ENCODE measurements at places on chromosomes 1 and 21.

- no peak for DNase-seq
Observed at GRCh38 chr1:117622726-117623125, 16.9 kb downstream of the TENT5C start.

GRCh38 chr1:10679496-10680220 lies 116.8 kb downstream of the CASZ1 start:
- DNase-seq: peak; percentile 30

DNA sequence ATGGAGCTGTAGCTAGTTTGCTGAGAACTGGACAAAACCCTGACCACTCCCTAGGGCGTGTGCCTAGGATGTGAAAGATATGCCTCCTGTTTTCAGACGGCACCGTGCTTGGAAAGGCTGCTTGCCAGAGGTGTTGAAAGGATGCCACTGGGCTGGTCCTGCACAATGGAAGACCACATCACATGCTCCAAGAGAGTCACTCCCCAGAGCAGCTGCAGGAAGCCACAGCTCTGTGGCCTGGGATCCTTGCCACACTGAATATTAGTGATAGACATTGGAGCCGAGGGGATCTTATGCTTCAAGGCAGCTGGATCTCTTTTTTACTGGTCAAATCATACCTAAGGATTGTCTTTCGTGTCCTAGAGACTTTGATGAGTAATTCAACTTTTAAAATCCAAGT lies 6.6 kb upstream of the APP start:
- no peak for DNase-seq

DNA sequence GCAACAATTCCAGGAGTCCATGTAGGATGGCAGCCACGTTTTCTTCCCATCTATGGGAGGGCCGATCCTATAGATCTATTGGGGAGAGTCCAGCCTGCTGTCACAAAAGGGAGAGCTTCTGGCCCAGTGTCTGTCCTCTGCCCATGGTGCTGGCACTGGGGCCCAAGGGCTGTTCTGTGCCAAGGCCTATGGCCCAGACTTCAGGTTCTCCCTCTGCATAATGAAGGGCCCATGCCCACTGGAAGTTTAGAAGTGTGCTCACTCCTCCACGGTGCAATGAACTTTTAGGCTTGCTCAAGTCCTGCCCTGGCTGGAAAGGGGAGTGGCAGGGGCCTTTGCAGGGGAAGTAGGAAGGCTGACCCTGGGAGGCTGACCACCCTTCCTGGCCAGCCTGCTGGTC lies 44.1 kb upstream of the ATP2B4 start:
- no peak for DNase-seq

- no peak for DNase-seq
Observed at GRCh38 chr1:6234502-6235295, 1.1 kb downstream of the ICMT start.

GRCh38 chr1:230749150-230749549 lies 2.0 kb downstream of the CAPN9 start:
- no peak for DNase-seq

DNA sequence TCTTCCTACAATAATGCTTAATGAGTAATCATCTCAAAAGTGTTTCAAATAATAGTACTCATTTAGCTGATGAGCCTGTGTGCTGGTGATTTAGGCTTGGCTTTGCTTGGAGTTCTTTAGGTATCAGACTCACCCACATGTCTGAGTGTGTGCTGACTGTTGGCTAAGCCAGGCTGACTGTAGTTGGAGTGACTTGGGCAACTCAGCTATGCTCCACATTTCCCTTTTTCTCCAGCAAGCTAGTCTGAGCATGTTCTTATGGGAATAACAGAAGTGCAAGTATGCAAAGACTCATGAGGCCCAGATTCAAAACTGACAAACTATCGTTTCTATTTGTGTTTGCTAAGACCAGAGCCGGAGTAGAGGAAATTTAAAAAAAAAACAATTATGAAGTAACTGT lies 99.0 kb upstream of the ADGRL4 start:
- DNase-seq: no peak

DNA sequence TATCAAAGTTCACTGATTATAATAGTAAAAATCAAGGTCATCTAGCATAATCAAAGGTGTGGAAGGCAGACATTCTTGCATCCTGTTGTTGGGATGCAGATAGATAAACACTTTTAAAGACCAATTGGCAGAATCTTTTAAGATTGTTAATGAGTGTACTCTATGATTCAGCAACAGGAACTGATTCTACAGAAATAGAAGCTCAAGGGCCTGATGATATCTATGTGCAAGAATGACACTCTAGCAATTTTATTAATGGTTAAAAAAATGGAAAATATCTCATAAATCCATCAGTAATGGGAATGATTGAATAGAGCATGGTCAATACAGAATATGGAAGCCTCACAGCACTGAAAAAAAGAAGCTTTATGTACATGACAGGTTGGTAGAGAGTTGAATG lies 2.2 kb upstream of the ATP1A4 start:
- DNase-seq: no peak

GRCh38 chr1:208027861-208028260 lies 116.9 kb upstream of the CD34 start:
- no peak for DNase-seq

- DNase-seq: peak; percentile 45
Observed at GRCh38 chr1:183996396-183996795, 41.1 kb downstream of the COLGALT2 start.

DNA sequence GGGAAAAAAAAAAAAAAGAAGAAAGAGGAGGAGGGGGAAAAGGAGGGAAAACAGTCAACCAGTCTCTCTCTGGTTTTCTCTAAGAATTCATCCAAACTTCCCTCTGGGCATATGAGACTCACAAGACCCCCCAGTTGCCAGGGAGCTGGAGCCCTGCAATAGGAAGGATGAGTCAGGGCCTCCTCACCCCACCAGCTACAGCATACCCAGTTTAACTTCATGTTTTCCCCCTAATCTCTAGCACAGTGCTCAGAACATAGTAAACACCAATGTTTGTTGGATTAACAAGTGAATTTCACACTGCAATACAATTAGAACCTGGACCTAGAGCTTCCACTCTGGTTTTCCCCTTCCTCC lies 7.8 kb downstream of the F11R start:
- no peak for DNase-seq

DNA sequence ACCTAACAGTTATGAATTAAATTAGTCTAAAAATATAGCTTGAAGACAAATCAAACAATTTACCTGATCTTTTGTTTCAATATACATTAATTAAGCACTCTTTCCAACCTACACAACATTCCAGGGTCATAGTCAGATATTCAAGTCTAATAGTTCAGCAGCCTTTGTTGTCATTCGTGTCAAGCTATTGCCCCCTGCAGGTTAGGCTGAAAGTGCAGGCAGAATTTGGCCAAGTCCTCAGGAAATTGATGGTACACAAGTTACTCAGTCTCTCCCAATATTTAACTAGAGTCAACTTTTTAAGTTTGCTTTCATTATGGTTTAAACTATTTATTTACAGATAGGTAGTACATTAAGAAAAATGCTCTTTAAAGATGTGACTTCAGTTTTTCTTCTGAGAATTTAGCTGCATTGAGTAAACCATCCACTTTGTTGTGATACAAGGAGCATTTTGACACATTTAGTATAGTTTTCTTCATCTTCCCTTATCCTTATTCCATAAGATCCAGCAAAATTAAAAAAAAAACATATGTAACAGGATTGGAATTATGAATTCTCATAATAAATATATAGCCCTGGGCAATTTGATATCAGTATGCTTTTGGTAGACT lies 130.3 kb upstream of the DPYD start:
- DNase-seq: peak; percentile 77

- peak; percentile 41 for DNase-seq
Observed at GRCh38 chr21:42156690-42157605, 62.0 kb upstream of the ABCG1 start.

DNA sequence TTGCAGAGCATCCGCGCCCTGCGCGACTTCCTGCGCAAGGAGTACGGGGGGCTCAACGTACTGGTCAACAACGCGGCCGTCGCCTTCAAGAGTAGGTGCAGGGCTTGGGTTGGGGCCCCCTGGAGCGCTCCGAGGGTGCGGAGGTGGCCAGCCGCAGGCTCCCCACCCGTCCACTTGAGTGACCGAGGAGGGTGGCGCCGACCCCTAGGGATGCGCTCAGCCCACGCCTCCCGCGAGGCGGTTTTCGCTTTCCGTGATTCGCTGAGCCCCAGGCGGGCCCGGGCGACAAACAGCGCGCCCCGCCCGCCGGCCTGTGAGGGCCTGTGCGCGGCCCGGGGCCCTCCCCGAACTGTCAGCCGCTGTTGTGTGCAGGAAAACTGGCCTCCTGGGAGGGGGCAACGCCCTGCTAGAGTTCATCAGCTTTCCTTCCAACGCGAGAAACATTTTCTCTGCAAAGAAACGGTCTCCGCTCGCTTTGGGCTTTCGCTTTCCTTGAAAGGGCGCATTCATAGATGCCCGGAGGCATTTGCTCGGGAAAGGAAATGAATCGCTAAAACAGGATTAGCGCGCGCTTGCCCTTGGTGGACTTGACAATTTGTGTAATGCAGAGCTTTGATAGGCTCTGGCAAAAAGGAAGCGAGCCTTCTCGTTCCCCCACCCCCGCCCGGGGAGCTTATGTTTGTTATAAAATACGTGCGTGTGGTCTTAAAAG lies 668 bp downstream of the CBR3 start:
- peak; percentile 92 for DNase-seq

DNA sequence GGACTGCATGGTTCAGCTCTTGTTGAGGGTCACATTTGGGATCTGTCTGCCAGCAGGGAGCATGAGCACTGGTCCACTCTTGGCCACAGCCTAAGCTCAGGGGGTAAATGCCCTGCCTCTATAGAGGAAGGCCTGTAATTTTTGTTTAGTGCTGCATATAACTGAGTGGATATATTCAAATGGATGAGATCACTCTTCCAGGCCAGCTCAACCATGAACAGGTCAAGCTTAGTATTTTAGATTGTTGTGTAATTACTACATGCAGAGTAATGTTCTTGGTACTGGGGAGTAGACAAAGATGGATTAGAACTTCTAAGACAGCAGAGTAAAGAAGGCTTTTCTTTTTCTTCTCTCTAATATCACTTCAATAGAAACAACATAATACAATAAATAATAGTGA lies 376.9 kb downstream of the GPATCH2 start:
- DNase-seq: peak; percentile 9

DNA sequence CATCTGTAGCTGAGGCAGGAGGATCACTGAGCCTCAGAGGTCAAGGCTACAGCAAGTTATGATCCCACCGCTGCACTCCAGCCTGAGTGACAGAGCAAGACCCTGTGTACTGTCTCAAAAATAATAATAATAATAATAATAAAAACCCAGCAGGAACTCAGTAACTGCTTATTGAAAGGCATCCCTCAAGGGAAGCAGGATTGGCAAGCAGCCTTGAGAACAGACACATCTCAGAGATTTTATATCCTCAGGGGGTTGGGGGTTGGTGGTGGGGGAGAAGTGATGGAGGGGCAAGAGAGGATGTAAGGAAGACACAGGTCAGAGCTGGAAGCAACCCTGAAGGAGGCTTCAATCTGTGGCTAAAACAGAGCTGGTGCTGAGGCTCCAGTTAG lies 29.6 kb downstream of the GNB1 start:
- no peak for DNase-seq

- no peak for DNase-seq
Observed at GRCh38 chr1:31447210-31447609, 34.2 kb downstream of the SERINC2 start.

- DNase-seq: no peak
Observed at GRCh38 chr1:111582644-111583618, 36.7 kb upstream of the RAP1A start.

GRCh38 chr1:92929461-92929860 lies 31.8 kb downstream of the DIPK1A start:
- no peak for DNase-seq

- no peak for DNase-seq
Observed at GRCh38 chr1:163083690-163084089, 14.5 kb downstream of the RGS4 start.

- no peak for DNase-seq
Observed at GRCh38 chr21:35658242-35658641, 402.1 kb downstream of the SETD4 start.

GRCh38 chr1:150161747-150162581 lies 12.2 kb downstream of the PLEKHO1 start:
- DNase-seq: no peak

GRCh38 chr1:63931468-63931867 lies 157.7 kb downstream of the ROR1 start:
- DNase-seq: no peak

- no peak for DNase-seq
Observed at GRCh38 chr1:1556505-1556904, 16.1 kb upstream of the TMEM240 start.

DNA sequence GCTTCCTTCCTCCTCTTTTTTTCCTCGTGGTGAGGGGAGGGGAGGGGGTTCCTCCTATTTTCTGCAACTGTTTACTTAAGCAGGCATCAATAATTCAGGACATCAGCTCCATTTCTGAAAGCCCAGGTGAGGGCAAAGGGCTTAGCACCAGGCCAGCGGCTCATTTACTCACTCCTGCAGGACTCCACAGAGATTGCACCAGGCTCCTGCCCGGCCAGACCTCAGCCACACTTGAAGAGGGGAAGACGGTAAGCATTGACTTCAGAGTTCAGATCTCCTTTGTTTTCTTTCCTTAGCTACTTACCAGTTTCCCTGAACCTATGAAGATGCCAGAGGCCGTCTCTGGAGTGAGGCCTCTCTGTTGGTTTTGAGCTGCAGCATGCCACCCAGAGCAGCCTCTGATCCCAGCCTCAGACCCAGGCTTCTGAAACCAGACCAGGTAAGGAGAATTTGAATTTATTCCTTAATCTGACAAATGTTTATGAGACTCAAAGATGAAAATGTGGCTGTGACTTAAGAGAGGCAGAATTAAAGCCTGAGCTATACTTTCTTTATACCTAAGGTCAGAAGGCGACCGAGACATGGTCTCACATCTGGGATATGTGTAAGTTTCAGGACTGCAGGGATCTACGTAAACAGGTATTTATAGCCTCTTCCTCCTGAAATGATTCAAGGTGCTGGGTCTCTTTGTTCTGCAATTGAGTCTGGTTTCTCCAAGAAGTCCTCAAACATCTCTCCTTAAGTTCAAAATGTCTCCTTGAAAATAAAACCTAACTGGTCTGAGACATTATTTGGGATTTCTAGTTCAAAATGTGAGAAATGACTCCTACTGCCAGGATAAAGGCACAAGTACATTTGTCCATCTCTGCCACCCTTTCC lies 272.5 kb upstream of the RUNX1 start:
- no peak for DNase-seq

GRCh38 chr1:161905269-161905884 lies 118.3 kb downstream of the OLFML2B start:
- DNase-seq: no peak

DNA sequence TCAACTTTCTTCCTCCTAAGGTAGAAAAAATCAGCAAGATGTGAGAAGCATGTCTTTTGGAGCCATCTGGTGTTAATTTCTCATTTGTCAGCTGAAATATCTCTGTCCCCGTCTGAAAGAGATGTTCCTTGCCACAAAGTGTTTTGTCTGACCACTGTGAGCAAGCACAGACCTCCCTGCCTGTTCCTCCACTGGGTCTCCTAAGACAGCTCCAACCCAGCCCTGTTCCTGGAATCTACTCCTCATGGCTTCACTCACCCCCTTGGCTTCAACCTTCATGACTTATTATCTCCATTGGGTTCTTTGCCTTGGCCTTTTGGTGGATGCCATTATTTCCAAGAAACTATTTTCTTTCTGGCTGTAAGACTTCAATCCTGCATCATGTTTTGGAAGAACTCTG lies 65.7 kb upstream of the CACHD1 start:
- no peak for DNase-seq
